Kidney glomerular epithelial cell (primary cell): ENCODE measurements at places on chromosomes 7 and 10.

- DNase-seq = no peak
Observed at GRCh38 chr7:134832367-134832766, 52.9 kb downstream of the CALD1 start.

DNA sequence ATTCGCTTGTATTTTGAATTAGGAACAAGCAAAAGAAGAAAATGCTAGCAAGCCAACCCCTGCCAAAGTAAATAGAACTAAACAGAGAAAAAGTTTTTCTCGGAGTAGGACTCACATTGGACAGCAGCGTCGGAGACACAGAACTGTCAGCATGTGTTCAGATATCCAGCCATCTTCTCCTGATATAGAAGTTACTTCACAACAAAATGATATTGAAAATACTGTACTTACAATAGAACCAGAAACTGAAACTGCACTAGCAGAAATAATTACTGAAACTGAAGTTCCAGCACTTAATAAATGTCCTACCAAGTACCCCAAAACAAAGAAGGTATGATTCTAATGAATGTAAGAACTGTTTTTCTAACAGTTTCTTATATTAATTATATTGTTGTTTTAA is 87.9 kb downstream of the KMT2E start:
- no peak for DNase-seq

DNA sequence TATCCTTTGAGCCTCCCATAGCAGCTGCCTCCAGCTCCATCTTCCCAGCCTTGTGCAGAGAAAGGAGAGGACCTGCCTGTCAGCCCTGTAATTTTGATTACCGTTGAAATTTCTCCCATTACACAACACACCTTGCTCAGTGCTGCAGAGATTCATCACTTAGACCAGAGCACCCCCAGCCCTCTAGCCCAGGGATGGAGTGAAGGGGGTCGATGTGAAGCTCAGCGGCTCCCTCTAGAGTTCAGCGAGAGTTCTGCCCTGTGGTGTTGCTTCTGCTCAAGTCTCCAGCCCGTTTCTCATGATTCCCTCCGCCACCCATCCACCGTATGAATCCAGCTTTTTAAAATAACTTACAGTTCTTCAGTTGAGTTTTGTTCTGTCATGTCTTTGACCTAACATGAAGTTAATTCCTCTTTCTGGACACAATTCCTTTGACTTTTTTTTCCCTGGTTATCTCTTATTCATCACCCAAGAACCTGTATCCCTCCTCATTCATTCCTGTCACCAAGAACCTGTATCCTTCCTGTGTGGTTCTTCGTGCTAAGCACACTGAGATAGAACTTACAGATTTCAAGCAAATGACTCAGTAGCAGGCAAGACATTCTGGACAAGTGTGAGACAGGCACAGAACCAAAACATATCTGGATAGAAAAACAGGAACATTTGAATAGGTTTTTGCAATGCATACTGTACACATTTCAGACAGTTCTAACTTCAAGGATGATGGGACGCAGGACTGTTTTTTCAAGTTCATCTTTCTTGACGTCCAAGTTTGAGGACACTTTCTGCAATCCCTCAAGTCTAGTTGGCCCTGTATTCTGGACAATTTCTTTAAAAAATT is 35.0 kb upstream of the ZNF32 start:
- no peak for DNase-seq

- peak; percentile 75 for DNase-seq
Observed at GRCh38 chr7:113421696-113422330, 303.5 kb upstream of the SMIM30 start.

- no peak for DNase-seq
Observed at GRCh38 chr7:94239661-94240234, 154.9 kb upstream of the COL1A2 start.

DNA sequence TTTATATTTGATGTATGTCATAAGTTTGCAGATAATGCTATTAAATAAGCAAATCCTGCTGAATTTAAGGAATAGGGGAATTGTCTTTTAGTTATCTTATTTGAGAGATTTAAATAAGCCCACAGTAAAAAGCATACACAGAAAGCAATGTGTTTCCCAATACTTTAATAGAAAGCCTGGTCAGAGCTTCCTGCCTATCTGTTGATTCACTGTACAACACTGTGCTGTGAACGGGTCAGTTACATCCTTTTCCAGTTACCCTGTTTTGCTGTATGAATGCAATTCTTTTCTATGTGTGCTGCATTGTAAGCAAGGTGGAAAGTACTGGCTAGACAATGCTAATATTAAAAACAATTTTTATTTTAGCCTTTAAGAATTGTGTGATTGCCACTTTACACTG is 81.2 kb downstream of the ANKRD7 start:
- DNase-seq = no peak

- DNase-seq = no peak
Observed at GRCh38 chr7:148507787-148508186, 82.8 kb upstream of the C7orf33 start.

DNA sequence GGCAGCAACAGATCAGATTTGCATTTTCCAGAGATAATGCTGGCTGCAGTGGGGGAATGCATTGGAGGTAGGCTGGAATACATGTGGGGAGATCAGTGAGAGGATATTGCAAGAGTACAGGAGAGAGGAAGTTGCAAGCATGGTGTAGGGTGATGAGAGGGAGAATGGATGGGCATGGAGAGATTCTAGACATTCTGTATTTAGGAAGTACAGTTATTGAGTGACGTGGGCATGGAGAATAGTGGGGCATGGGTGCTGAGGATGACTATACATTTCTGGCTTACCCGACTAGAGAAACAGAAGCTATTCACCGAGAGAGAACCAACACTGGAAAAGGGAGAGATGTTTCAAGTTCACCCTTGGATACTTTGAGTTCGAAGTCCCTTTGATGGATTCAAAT is 116.9 kb upstream of the SVIL start:
- DNase-seq = no peak

- DNase-seq = no peak
Observed at GRCh38 chr10:11655836-11656235, 44.4 kb upstream of the USP6NL start.

DNA sequence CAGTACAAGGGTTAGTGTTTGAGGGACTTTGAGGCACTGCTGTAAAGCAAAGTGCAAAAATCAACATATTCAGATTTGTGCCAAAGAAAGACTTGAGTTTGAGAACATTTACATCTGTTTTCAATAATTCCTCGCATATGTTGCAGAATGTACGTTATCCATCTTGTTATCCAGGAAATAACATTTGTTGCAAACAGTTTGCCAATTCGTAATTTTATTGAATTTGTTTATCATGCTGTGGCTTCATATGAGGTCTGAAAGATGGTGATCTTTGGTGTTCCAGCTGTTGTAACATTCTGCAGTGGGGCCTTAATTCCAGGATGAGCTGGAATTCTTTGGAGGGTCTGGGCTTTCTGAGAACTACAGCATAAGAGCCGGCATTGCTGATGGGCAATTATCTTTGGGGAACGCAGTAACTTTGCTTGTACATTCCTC is 396.2 kb downstream of the LRMDA start:
- DNase-seq = no peak

DNA sequence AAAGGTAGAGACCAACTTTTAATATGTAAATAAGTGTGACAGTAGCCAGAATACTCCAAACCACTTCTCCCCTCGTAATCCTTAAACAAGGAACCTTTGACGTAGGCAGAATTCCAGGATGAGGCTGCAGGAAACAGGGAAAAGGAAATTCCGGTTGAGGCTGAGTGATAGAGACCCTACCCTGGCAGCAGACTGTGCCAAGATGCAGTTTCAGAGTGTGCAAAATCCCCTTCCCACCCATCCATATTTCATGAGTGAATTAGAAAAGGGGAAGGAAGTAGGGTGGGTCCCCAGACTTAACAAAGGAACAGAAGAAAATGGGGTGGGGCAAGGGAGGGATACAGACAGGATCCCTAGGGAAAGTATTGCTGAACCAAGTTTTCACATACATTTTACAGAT is 143.0 kb downstream of the RAPGEF5 start:
- no peak for DNase-seq
